ENCODE measurements at places on chromosomes 2 and 18.
A peak's percentile ranks its signal among the peaks of the same experiment; 100 is the strongest.

GRCh38 chr2:200431996-200432705 is 77.7 kb downstream of the KCTD18 start:
- DNase-seq, result no peak

GRCh38 chr18:26014462-26014861 is 76.0 kb downstream of the SS18 start:
- no peak for DNase-seq

GRCh38 chr2:71995067-71995665 is 152.5 kb downstream of the CYP26B1 start:
- DNase-seq, result no peak

GRCh38 chr2:219368690-219369191 is 19.0 kb downstream of the DNPEP start:
- DNase-seq, result no peak

DNA sequence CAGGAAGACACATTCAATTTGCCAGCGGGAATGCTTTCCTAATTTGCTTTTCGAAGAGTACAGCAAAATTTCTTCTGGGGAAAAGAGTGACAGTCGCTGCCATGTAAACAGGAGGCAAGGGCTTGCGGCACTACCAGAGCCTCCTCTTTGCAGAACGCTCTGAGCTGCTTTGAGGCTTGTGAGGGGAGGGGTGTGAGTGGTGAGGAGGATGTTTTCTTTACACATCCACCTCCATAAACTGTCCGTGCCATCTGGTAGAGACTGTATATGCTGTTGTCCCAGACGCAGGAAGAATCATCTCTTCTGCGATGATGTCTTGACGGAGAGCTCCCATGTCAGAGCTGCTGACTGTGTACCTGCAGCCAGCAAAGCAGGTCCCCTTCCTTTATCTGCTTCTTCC is 138.0 kb downstream of the SOCS6 start:
- DNase-seq, result no peak

DNA sequence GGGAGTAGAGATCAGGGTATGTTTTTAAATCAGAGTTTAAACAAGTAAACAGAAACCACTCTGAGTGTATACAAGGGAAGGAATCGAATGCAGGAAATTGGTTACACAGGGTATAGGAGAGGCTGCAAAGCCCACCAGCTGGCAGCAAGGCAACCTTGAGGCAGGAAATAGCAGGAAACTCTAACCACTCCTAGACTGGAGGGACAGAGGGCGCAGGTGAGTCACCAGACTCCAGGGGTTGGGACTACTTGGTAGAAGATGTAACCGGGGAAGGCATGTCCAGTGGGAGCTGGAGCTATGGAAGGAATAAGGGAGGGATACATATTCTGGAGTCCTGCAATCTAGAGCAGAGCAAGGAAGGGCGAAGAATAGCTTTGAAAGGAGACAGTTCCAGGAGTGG is 152.3 kb downstream of the MEIS1 start:
- DNase-seq, result no peak

DNA sequence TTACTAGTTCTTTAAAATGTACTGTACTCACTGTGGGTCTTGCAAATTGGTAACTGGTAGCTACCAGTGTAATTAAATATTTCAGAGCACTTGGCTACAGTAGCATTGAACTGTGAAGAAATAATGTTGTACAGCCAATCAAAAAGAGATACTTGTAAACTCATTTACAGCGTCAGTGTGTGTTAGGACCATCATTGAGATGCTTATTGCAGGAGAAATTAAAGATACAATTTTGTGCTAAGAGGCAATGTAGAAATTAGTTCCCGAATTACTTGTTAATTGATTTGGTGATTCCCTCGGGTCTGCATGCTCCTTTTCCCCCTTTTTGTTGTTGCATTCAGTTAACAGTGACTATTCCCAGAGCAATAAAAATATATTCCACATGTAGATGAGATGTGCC is 330.5 kb downstream of the AGAP1 start:
- DNase-seq, result no peak

DNA sequence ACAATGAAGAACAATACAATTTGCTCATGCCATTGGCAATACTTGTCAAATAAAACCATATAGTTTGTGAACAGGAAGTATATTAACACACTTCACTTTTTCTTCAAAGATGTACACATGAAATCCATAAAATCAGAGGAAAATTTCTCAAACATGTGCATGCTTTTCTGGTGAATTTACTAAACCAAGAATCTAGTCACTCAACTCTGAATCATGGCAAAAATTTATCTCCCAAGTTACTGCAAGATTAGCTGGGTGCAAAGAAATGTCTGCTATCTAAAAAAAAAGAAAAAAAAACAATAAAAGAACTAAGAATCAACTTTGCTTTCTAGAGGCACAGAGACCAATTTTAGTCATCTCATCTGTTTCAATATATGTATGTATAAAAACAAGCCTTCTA is 419.2 kb downstream of the NR4A2 start:
- DNase-seq, result no peak

- no peak for DNase-seq
Observed at GRCh38 chr18:57128220-57128932, 18.5 kb upstream of the BOD1L2 start.

DNA sequence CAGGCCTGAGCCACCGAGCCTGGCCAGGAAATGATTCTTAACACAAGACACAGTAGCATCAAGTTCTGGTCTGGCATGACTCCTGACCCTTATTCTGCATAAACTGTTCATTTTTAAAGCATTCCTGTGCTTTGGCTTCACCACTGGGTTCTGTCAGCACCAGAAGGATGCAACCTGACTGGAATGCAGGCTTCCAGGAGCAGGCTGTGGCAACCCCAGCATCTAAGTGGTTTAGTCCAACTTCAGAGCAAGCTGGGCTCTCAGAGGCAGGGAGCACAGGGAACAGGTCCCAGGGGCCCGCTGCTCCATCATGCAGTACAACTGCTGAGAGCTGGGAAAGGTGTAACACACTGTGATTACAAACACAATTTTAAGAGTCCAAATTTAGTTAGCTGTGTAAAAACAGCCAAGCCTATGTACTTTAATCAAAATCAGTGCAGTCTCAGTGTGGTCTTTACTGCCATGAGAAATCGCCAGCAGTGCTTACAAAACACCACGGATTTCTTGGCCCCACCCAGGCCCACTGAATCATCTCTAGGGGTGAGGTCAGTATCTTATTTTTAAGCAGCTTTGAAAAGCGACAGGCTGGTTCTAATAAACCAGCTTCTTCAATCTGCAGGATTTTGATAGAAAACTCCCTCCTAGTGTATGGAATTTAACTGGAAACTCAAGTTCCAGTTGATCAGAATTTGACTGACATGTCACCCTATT is 44.4 kb upstream of the TMEM182 start:
- no peak for DNase-seq

DNA sequence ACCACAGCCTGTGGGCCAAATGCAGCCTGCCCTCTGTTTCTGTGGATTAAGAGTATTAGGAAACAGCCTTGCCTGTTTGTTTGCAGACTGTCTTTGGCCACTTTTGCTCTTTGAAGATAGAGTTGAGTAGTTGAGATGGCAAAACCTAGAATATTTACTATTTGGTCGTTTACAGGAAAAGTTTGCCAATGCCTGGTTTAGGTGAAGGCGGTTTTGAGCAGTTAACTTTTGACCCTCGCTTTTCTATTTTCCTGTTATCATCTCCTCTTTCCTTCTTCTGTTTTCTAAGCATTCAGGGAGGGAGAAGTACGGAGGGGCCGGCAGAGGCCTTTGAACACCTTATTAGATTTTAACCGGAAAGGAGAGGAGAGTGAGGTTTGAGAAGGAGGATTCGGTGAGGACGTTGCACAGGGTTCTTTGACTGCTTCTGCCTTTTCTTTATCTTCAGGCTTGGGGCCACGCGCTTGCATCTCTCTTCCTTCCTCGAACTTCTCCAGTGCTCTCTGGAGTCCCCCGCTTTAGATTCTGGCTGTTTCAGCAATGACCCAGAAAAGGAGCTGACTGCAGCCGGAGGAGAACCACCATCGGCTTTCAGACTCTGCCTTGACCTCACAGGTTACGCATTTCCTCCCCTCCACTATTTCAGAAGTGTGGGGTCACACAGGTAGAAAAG is 39.2 kb downstream of the IL1R2 start:
- DNase-seq, result no peak

GRCh38 chr18:75066021-75066880 is 142.7 kb downstream of the PTGR3 start:
- no peak for DNase-seq

DNA sequence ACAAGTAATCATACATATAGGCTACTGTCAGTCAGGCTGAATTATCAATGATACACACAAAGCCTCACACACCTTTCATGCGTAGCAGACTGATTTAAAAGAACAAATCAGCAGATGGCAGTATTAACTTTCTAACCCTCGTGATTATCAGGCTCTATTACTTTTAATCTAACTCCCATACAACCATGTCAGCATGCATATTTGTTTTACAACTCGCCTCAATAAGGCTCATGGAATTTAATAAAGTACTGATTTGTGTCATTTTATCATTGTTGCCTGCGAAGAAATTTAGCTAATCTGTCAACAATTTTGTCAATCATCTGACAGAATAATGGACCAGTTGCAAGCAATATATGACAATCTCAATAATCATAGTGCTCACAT is 82.8 kb downstream of the SLC25A12 start:
- peak; percentile 23 for DNase-seq

DNA sequence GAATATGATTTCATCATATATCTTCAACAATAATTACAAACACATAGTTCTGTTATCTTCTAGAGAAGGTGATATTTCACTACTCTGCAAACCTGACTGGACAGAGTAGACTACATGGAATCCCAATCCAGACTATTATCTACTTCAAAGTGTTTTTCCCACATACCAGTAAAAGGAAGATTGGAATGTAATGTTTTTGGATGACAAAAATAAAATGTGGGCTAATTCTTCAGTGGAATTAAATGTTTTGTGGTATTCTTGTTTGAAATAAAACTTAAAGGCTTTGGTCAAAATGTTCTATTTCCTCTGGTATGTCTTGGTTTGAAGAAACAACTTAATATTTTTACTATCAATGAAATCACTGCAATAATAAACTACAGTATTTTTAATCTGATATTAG is 22.1 kb downstream of the COL5A2 start:
- no peak for DNase-seq

GRCh38 chr18:77141401-77142118 is 9.0 kb upstream of the MBP start:
- no peak for DNase-seq

GRCh38 chr2:99626158-99626557 is 136.3 kb upstream of the REV1 start:
- no peak for DNase-seq

- no peak for DNase-seq
Observed at GRCh38 chr2:151777935-151778334, 43.7 kb upstream of the NEB start.

- no peak for DNase-seq
Observed at GRCh38 chr2:67984600-67984999, 78.2 kb downstream of the C1D start.

GRCh38 chr2:217849154-217849975 is 153.4 kb downstream of the TNS1 start:
- DNase-seq, result no peak

DNA sequence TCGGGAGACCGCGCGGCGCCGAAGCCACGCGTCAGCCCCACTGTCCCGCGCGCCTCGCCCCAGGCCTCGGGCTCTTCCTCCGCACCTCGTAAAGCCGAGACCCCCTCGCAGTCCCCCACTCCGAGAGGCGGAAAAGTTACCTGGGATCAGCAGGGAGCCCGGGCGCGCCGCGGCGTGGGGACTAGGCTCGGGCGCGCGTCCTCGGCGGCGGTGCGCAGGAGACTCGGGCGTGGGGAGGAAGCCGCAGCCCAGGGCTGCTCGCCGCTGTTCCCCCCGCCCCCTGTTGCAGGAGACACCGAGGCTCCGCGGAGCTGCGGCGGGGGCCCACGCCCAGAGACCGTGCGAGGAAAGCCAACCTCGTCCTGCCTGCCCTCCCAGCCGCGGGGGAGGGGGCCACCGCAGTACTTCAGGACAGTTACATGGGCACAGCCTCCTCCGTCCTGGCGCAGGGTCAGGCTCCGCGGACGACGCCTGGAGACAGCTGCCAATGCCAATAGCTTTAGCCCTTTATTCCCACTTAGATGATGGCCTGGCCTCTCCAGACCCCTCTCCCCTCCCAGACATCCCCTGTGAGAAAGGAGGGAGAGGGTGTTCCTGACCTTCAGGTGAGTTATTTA is at the start of gene EPB41L3:
EPB41L3 (minus strand) TSS at position 225 of the 617 bp plus-strand sequence. CDS start 54,814 bp downstream, outside the sequence.
- no peak for DNase-seq

- no peak for DNase-seq
Observed at GRCh38 chr2:215831296-215831913, 181.9 kb downstream of the MREG start.

DNA sequence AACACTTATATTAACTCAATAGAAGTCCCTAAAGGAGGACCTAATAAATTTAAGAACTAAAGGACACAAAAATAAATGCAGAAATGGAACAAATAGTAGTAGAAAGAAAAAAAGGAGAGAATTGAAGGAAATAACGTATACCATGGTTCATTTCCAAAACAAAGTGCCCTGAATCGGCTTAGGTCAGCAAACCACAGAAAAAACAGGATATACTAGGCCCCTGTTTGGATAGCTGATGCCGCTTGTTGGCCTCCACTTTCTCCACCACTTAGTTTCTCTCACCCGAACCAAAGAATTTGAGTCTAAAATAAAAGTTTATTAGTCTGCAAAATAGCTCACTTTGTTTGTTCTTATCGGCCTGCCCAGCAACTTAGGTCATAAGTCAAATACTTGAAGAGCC is 100.4 kb downstream of the HIBCH start:
- DNase-seq, result no peak

All from right renal cortex interstitium (tissue), 3 donors.